ENCODE measurements at places on chromosomes 12 and 14.
A peak's percentile ranks its signal among the peaks of the same experiment; 100 is the strongest.

DNA sequence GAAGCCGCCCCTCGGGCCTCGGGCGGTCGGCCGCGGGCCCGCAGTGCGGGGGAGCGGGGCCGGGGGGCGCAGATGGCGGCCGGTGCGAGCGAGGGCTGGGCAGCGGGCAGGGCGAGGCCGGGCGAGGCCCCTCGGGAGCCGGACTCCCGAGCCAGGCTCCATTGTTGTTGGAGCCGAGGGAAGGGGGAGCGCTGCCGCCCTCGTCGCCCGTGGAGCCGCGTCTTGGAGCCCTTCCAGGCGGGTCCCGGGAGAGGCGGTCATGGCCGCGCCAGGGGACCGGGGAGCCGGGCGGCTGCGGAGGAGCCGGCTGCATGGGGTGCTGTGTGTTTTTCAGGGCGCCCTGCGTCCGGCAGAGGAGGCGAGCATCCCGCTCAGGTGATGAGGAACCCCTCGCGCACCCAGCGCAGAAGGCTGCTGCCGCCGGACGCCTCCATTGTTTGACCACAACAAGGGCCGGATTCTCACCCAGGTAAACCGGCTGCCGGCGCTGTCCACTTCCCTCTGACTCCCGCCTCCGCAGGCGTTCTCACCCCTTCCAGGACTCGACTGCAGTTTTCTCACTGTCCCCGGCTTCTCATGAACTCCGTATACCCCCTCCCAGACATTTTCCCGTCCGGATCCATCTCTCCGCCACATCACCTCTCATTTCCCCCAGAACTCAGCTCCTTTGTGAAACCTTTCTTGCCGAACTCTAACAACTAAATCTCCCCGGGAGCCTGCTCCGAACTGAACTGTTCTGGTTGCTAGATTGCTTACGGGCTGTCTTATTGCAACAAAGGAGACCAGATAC is 732 bp downstream of the ZNF664 start:
- peak; percentile 43 for DNase-seq

DNA sequence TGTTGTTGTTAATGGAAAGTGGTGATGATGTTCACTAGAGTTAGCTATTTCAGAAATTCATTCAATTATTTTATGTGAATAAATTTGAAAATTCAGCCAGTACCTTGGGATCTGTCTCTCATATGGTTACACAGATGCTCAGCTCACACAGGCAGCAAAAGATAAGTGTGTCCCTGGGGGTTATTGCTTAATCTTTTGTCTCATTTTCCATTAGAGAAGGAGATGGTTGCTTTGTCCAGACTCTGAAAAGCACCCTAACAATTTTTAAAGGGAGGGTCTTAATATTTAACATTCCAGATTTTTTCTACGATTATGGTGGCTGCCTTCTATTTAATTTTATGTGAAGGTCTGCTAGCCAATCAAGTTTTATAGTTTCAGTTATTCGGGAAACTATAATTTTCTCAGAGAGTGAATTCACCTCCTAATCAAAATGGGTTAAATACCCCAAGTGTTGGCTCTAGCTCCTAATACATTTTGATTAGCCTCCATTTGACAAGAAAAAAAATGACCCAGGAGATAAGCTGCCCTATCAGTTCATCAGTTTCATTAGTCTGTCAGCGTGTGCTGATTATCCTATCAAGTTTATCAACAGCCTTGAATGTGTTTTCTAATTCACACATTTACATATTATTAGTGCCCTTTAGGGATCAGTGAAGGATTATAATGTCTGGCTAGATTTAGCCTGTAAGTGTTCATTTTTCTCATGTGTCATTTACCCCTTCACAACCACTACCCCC is 282.1 kb downstream of the TMTC2 start:
- DNase-seq = no peak

DNA sequence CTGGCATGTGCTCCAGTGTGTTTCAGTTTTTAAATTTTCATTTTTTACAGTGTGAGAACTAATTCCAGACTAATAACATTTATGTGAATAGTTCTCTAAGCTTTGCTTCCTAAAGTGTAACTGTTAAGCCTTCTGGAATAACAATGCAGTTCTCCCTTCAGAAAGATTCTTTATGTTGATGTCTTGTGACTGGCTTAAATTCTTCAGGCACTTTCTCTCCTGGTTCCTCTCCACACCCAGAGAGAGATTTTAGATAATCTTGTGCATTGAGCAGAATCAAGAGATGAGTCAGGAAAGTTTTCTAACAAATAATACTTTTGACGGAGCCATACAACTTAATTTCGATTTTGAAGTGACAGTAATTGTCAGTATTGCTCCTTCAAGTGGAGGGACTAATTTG is 118.5 kb downstream of the RAD51B start:
- no peak for DNase-seq

DNA sequence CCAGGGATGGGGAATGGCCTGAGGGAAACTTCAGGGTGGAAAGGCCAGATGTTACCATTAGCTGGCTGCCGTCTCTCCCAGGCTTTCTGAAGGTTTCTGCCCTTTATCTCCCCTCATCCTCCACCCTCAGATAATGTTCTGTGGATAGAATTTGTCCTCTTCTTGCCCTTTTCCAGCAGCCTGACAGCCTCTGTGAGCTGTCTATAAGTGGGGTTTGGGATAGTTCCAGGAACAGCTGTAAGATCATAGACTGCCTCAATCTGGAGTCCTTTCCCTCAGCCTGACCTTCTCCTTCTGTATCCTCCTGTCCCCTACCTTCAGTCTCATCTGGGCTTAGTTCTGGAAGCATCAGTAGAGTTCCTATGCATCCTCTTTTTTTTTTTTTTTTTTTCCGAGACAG is 2.8 kb upstream of the RND1 start:
- DNase-seq = no peak

- DNase-seq = no peak
Measured at GRCh38 chr14:25308244-25308643, 258.3 kb upstream of the STXBP6 start.

DNA sequence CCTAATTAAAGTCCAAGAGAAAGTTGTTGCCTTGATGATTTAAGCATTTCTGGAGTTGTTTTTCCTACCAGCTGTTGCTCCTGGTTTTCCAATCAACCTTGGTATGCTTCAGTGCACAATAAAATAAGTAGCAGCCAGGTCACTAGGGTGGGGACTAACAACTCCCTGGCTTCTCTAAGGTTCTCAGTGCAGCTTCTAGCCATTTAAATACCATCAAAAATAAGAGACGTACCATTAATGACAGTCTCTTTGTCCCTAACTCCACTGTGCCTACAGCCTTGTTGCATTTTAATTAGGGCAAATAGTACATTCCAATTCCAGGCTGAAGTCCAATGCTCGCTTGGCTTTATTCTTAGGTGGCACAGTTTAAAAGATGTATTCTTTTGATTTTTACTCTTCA is 11.8 kb downstream of the STON2 start:
- no peak for DNase-seq

DNA sequence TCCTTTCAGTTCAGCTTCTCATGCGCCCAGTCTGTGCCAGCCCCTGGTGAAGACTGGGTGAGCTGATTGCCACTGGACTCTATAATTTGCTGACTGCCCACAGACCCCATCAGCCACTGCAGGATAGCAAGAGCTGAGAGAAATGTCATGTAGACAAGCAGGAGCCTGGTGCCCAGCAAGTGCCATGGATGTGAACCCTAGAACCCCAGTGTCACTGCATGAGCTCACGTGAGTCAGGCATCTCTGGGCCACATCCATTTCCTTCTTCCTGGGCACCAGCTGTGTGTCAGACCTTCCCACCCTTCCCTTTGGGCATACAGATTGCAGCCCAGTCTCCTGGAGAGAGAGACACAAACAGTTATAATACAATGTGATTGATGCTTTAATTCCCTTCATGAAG is 73.8 kb downstream of the NTF3 start:
- no peak for DNase-seq

DNA sequence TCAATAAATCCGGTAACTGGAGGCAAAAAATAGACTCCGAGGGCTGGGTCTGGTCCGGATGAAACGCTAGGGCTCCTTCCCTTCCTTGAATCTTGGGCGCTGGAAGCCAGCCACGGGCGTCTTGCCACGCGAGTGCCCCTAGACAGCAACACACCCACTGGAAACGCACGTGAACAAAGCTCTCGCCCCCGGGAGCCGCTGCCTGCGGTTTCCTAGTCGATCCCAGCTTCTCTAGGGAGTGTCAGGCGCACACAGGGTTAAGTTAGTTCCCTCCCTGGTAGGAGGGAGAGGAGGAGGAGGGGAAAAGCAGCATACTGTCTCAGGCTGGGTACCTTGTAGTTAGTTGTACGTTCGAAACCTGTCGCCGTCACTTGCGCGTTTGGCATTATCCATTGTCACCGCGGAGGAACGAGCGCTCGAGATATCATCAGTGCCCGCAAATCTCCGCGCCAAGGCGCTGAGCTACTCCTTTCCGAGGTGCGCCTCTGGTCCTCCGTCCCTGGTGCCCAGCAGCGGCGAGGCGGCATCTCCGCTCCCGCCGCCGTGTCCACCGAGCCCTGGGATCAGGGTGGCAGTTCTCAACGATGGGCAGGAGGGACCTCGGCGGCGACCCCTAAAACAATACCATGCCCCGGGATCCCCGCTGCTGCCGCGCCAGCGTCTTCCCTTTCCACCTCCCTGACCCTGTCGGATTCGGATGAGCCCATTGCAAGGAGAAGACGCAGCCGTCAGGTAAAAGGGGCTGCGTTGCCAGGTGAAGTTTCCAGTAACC is at the start of gene FLRT2:
FLRT2 (plus strand) TSS at position 342 of the 772 bp plus-strand sequence. CDS start 91,371 bp downstream, outside the sequence.
- DNase-seq = peak; percentile 66

- DNase-seq = no peak
Measured at GRCh38 chr12:63163541-63163940, 12.5 kb upstream of the AVPR1A start.

GRCh38 chr14:61602003-61602732 is 93.1 kb upstream of the HIF1A start:
- no peak for DNase-seq

DNA sequence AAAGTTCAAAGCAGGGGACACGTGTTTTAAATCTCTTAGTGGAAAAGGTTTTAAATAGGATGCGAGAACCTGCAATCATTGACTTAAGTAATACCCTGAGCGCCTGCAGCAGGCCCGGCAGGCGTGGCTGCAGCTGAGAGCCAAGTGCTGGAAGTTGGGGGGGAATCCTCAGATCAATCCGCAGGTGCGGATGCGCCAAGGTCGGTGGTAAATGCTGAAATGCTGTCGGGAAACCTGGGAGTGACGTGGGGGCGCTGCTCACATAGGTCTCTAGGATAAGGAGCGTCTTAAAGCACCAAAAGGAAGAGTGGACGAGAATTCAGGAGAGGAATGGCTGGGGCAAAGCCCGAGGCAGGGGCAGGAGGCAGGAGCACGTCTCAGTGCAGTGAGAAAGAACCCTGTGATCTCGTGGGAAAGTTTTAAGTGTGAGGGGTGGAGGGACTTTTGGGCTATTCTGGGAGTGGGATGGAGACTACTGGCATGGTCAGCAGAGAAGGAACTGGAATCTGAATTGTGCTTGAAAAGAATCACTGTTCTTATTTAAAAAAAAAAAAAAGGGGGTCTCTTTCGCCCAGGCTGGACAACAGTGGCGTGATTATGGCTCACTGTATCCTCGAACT is 883 bp upstream of the CDCA4 start:
- peak; percentile 78 for DNase-seq

DNA sequence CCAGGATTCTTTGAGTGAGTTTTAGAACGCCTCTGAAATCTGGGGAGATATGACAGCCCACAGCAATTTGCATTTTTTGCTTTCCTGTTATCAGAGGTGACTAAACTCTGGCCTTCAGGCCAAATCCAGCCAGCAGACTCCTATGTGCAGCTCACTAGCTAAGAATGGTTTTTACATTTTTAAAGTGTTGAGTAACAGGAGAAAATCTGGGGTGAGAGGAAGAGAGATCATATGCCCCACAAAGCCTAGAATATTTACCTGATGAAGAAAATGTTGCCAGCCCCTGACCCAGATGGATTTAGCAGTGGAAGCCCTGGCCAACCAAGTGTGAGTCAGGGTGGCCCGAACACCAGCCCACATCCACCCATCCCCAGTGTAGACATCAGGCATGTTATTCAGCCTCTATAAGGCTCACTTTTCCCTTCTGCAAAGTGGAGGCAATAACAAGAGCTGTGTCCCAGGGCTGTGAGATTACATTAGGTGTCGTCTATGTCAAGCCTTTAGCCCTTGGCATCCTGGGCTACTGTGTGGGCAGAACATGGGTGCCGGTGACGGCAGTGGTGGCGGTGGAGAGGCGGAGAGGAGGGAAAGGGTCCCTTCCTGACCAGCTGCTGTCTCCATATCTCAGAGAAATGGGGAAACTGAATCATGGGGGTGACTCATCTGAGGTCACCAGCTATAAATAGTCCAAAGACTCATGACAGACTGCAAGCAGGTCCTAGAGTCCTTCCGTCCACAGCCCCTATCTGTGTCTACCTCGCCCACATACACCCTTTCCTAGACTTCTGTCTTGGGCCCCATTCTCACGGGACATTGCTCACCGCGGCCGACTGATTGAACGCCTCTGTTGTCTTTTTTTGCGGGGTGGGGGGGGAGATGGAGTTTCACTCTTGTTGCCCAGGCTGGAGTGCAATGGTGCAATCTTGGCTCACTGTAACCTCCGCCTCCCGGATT is 32.6 kb upstream of the CD9 start:
- DNase-seq = no peak

- DNase-seq = no peak
Measured at GRCh38 chr14:65751510-65751909, 339.0 kb downstream of the FUT8 start.

- no peak for DNase-seq
Measured at GRCh38 chr14:101352567-101352966, 208.7 kb upstream of the DIO3 start.

DNA sequence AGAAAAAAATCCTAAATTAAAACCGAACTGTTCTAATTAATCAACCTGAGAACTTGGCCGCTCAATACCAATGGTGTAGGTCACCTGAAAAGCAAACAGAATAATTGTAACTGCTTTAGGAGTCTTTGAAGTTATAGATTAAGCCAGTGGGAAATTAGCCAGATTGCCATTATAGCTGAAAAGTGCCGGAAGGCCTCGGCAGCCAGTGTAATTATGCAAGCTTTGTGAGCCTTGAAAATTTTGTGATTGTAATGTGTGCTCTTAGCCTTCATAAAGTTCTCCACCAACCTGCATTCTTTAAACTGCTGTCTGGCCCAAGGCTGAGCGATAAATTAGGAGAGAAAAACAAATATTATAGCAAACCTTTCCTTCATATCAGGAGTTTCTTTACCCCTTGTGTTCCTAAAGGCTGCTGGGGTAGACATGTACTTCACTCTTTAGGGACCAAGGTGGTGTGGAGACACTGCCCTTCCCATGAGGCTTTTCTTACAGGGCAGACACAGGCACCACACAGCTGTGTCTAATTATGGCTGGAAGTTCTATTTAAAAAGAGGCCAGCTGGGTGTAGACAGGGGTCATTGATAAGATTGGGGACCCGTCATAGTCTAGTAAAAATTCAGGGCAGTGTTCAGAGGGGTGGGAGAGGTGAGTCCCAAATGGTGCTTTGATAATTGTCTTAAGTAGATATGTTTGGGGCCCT is 991.2 kb downstream of the FLRT2 start:
- DNase-seq = no peak

- no peak for DNase-seq
Measured at GRCh38 chr12:132475304-132476037, 14.5 kb upstream of the FBRSL1 start.

GRCh38 chr12:64178122-64178521 is 44.0 kb downstream of the KICS2 start:
- no peak for DNase-seq

GRCh38 chr12:65557438-65558181 is 266.7 kb upstream of the HMGA2 start:
- no peak for DNase-seq

GRCh38 chr12:5032821-5033220 is 10.9 kb upstream of the KCNA5 start:
- DNase-seq = no peak

GRCh38 chr14:79630288-79630960 is 580.9 kb downstream of the DIO2 start:
- no peak for DNase-seq
